Thyroid gland (tissue), 4 donors: ENCODE measurements at places on chromosomes 7 and 10.
A peak's percentile ranks its signal among the peaks of the same experiment; 100 is the strongest.

- DNase-seq: no peak
These were observed 308.8 kb upstream of the ZNF32 start for GRCh38 chr10:43957267-43958070.

GRCh38 chr10:90635111-90635765, 222.6 kb downstream of the HTR7 start:
- no peak for DNase-seq

DNA sequence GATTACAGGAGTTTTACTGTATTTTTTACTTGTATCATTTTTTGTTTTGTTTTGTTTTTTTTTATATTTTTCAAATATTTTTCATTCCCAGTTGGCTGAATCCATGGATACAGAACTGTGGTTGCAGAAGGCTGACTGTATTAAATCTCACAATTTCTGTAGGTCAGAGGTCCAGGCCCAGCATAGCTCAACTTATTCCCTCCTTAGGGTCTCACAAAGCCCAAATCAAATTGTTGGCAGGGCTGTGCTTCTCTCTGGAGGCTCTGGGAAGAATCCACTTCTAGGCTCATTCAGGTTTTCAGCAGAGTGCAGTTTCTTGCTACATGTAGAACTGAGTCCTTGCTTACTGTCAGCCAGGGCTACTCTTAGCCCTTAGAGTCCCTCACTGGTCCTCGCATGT, 22.6 kb downstream of the TSPAN14 start:
- DNase-seq: no peak

DNA sequence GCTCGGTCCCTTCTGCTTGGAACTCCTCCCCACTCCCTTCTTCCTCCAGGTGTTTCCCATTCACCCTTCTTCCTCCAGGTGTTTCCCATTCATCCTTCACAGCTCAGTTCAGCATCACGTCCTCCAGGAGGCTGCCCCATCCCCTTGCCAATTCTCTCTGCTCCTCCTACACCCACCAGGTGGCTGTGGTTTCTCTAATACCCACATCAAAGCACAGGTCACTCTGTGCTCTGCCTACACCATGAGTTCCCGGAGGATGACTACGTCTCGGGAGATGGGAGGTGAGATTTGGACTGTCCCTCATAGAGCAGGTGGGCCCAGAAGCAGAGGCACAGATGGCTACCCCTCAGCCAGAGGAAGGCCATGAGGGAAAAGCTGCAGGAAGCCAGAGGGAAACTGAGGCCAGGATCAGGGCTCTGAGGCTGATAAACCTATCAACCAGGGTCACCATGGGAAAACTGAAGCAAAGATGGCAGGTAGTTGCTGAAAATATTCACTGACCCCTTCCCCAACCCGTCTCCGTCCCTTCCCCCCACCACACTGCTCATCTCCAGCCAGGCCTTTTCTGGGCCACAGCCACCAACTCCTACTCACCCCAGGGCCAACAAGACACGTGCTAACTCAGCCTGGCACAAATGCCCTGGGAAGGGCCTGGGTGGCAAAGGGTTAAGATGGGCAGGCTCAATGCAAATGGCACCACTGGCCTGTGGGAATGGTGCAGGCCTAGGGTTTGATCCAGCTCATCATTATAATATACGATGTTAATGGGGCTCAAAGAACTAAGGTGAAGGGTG, 56.6 kb upstream of the CPXM2 start:
- DNase-seq: no peak

DNA sequence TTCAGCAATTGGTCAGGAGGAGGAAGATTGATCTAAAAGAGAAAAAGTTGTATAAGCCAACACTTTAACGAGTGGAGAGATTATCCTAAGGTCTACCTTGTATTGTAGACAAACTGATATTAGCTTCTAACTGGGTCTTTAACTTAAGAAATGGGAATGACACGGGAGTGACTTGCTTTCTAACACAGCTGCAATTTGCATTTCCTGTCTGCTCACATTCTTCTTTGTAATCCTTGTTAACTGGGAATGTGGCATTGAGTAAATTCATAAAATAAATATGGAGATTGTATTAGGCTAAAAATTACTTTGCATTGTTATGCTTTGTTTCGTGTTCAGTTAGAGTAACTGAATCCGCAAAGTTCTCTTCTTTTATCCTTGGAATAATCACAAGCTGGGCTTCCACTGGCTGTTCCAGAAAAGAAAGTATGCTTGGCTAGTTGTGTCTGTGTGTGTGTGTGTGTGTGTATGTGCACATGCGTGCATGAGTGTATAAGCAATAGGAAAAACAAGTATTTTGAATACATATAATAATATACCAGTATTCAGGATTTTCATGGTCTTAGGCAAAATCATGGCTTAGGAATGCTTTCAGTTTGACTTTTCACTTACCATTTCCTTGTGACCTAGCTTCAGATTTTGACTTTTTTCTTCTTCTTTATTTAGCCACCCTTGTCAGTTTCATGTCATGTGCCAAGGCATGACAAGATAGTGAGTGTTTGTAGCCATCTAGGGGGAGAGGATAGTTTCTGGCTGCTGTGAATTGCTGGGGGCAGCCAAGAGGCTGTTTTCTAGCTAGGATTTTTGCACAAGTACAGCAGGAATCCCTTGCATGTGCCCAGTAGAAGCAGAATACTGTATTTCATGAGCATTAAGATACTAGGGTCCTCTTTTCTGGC, 54.5 kb upstream of the FZD8 start:
- no peak for DNase-seq

DNA sequence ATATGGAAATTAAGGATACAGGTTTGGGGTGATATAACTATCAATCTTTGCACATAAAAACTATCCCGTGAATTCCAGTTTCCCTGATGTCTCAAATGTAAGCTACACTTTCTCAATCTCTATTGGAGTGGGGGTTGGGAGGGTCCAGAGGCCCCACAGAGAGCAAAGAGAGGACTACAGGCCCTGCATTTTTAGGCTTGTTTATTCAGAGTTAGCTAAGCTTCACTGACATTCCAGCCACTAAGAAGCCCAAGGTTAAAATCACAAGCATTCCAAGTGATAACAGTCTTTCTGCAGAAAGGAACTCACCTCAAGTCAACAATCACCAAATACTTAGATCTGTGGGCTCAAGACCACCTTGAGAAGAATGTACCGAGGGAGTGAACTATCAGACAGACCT, 31.6 kb upstream of the LAMB1 start:
- peak; percentile 82 for DNase-seq

- no peak for DNase-seq
These were observed 7.9 kb upstream of the EMX2 start for GRCh38 chr10:117534321-117535297.

DNA sequence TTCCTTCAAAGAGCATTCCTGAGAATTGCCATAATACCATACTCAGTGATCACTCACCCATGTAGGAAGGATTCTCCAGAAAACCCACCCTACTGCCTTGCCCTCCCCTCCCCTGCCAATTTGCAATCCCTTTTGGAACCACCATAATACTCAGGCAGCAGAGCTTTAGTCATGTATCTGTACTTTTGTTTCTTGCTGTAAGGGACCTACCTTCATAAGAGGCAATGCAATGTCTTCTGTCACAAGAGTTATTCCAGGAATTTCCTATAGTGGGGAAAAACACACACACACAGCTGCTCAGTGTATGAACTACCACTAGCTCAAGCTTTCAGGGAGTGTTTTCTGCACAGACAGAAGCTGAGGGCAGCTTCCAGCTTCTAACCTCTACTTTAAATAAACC, 67.0 kb downstream of the GSAP start:
- DNase-seq: no peak

DNA sequence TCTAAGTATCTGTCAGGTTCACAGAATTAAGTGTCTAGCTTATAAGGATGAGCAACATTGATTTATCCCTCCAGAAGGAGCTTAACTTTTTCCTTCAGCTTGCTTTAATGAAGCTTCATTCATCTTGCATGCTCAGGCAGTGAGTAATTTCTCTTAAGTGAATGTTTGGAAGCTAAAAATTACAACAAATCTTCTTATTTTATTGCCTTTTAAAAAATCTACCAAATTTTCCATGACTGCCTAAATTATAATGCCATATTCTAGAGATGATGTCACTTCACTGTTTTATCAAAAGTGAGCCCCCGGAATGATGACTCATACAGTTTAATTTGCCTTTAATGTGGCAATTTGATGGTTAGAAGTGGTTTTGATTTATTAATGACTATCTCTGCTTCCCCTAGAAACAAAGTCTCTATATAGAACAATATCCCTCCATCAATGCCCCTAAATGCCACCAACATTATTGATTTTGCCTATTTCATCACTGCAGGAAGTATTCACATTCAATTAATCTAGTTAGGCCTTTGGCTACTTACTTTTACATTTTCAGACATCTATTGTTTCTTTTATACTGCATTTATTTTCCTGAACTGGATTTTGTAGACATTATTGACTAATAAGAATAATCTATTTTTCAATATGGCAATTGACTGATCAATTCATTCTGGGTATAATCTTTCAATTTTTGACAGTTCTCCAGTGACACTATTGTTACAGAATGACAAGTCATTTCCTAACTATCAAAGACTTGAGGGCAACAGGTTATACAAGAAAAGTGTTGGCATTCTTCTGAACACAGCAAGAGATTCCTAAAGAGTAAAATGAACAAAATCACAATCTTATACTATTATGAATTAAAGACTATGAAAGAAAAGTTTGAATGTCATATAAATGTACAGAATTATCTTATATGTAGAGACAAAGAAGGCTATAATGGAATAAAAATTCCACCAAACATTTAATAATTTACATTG, 139.3 kb upstream of the ODAD2 start:
- DNase-seq: no peak

DNA sequence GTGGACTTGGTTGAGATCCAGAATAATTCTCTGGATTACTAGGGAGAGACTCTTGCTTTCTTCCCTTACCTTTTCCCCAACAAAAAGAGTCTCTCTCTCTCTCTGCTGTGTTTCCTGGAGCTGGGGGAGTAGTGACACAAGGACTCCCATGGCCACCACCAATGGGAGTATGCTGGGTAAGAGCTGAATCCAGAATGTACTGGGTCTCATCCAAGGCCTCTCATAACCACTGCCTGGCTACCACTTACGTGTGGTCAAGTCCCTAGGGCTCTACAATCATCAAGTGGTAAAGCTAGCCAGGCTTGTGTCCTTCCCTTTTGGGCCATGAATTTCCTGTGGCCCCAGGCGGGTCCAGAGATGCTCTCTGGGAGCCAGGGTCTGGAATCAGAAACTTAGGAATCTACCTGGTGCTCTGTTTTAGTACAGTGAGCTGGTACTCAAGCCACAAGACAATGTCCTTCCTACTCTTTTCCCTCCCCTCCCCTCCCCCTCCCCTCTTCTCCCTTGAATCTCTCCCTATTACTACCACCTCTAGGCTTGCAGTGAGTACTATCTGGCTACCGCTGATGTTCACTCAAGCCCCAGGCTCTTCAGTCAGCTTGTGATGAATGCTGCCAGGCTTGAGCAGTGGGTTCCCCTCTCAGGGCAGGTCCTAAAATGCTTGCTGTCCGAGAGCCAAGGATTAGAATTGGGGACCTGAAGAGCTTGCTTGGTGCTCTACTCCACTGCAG, 196.6 kb downstream of the BBS9 start:
- DNase-seq: no peak

DNA sequence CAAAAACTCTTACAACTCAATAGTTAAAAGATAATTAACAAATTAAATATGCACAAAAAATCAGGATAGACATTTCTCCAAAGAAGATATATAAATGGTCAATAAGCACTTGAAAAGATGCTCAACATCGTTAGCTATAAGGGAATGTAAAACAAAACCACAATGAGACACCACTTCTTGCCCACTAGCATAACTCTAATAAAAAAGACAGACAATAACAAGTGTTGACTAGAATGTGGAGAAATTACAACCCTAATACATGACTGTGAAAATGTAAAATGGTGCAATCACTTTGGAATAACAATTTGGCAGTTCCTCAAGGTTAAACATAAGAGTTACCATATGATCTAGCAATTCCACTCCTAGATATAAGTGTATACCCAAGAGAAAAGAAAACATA, 74.3 kb upstream of the PCGF5 start:
- no peak for DNase-seq

- peak; percentile 66 for DNase-seq
These were observed 54.2 kb downstream of the TACR2 start for GRCh38 chr10:69362471-69362954.

DNA sequence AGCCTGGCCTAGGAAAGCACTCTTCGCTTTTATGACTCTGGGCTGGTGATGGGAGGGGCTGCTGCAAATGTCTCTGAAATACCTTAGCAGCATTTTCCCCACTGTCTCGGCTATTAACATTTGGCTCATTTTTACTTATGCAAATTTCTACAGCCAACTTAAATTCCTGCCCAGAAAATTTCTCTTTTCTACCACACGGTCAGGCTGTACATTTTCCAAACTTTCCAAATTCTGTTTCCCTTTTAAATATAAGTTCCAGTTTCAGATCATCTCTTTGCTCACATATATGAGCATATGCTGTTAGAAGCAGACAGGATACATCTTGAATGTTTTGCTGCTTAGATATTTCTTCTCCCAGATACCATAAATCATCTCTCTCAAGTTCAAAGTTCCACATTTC, 332.3 kb downstream of the ADK start:
- no peak for DNase-seq

DNA sequence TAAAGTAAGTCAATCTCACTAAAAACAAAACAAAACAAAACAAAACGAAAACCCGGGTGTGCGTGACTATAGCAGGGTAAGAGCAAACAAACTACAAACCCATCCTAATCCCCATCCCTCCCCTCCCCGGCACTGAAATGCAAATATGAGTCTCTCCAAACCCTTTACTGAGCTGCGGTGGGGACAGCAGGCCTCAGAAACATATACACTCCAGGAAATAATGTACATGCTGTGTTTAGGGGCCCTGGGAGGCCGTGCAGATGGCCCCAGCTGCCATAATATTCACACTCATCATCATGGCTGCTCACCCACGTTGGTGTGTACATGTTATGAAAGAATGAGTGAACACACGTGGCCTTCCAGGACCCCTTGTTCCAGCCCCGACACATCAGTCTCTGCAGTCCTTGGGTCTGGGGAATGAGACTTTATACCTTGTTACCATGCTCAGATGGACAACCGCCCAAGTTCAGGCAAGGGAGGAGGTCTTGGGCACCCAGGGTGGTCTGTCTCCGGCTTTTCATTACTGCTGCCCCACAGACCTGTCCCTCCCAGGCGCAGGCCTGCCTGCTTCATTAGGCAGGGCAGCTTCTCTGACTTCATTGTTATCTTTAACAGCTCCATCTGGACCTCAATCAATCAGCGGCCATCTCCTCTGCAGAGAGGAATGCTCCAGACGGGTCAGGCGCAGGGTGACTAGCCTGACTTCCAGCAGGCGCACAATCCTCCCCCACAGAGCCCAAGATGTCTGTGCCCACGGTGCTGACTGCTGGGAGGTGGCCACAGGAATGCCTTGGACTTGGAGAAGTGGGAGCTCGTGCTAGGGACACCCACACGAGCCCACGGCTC, 20.6 kb downstream of the HSPA12A start:
- DNase-seq: peak; percentile 31

- DNase-seq: no peak
These were observed 95.3 kb upstream of the CARD11 start for GRCh38 chr7:3138997-3139396.

DNA sequence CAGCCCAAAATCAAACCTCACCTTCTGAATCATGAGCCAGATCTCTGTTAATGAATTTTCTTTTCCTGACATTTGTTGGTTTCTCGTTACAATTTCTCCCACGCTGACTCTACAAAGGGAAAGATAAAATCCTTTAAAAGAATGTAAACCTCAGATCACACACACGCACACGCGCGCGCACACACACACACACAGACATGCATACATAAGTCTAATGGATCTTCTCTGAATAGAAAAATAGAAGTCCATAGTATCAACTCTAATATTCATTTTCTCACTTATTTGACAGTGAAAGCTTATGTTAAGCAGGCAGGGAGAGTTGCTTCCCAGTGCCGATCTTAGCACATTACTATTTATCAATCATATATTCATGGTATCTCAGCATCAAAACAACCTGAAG, 1.4 kb downstream of the ETV1 start:
- DNase-seq: no peak
